Glutamatergic neuron (in vitro differentiated cells): ENCODE measurements at places on chromosomes 5 and 9. TPM values are rescaled to one million over a fixed set of nuclear protein-coding genes. Genes with fewer than 3 reads are reported as not detected.

Gene RNF14
- 60.8 TPM for total RNA-seq

Gene WNT8A
- total RNA-seq = not detected

Gene OLFML2A
- total RNA-seq = not detected

Gene TEX48
- not detected for total RNA-seq

Gene ISCA1
- total RNA-seq = 60.8 TPM

Gene AK1
- total RNA-seq = 121 TPM

Gene PCDHGB5
- 9.3 TPM for total RNA-seq

Gene PCDHB10
- 17.7 TPM for total RNA-seq

Gene MLANA
- not detected for total RNA-seq

Gene ACTBL2
- total RNA-seq = not detected

Gene OR1Q1
- not detected for total RNA-seq

Gene INSYN2B
- total RNA-seq = not detected

Gene C9
- total RNA-seq = not detected

Gene GLDC
- total RNA-seq = 42.9 TPM

Gene N4BP3
- total RNA-seq = 2.2 TPM

Gene ANKRD33B
- total RNA-seq = 14.5 TPM

Gene ANKRA2
- total RNA-seq = 18.8 TPM

Gene CRHBP
- total RNA-seq = not detected

Gene SUSD3
- total RNA-seq = not detected

Gene DCAF12
- total RNA-seq = 37.9 TPM

Gene OGN
- not detected for total RNA-seq

Gene OSTF1
- 38.4 TPM for total RNA-seq

Gene UGT3A1
- total RNA-seq = not detected

Gene ZSWIM6
- total RNA-seq = 50.2 TPM

Gene ADGRV1
- total RNA-seq = 18.2 TPM

Gene CMYA5
- 0.74 TPM for total RNA-seq

Gene ITGA1
- total RNA-seq = 0.96 TPM

Gene SKIC3
- total RNA-seq = 163 TPM

Gene TAF11L4
- total RNA-seq = not detected

Gene MSMP
- not detected for total RNA-seq

Gene FAM200C
- 5.1 TPM for total RNA-seq

Gene CETN3
- 28.7 TPM for total RNA-seq

Gene NUTM2F
- total RNA-seq = not detected

Gene BTNL8
- not detected for total RNA-seq

Gene CDC14B
- total RNA-seq = 9.2 TPM

Gene EQTN
- not detected for total RNA-seq

Gene LCN1
- not detected for total RNA-seq

Gene ZNF354C
- 11.4 TPM for total RNA-seq

Gene SPINK4
- total RNA-seq = not detected

Gene FGFR4
- 5.2 TPM for total RNA-seq

Gene MARCHF11
- total RNA-seq = 1.5 TPM

Gene FYB1
- total RNA-seq = not detected
